ENCODE measurements at places on chromosomes 7 and 10.

- DNase-seq = no peak
Measured at GRCh38 chr7:91295576-91295975, 31.3 kb downstream of the FZD1 start.

DNA sequence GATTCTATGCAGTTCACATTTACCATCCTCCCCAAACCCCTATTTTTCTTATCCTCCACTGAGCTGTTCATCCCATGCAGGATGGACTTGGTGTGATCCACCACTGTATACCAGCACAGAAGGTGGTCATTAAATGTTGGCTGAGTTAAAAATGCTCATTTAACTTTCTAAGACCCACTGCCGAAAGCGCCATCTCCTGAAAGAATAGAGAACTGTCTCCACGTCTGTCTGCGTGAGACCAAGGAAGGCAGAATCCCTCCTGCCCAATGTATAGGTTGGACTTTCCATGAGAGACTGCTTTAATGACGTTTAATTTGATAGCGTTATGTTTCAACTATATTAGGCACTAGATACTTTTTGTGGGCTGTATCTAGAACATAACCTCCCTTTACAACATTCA is 124.3 kb downstream of the GPAM start:
- DNase-seq = no peak

GRCh38 chr7:93218997-93219827 is 7.1 kb downstream of the HEPACAM2 start:
- DNase-seq = no peak

GRCh38 chr10:55329796-55330195 is 528.8 kb upstream of the PCDH15 start:
- DNase-seq = no peak

DNA sequence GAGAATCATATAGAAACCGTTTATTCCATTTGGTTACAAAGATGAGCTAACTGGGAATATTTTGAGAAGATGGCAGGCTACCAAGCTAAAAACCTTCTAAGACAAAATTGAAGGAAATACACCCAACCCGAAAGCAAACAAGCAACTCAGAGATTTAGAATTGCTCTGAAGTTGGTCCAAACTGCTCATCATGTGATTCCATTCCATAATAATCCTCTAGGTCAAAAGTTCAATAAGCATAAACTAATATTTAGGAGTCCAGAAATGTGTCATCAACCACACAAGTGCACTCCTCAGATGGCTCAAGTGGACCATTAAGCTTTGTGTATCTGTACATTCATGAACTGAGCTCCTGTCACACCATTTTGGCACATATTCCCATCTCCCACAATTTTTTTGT is 28.7 kb downstream of the DGKI start:
- no peak for DNase-seq

GRCh38 chr7:144835155-144835611 is 670 bp downstream of the TPK1 start:
- peak; percentile 68 for DNase-seq

DNA sequence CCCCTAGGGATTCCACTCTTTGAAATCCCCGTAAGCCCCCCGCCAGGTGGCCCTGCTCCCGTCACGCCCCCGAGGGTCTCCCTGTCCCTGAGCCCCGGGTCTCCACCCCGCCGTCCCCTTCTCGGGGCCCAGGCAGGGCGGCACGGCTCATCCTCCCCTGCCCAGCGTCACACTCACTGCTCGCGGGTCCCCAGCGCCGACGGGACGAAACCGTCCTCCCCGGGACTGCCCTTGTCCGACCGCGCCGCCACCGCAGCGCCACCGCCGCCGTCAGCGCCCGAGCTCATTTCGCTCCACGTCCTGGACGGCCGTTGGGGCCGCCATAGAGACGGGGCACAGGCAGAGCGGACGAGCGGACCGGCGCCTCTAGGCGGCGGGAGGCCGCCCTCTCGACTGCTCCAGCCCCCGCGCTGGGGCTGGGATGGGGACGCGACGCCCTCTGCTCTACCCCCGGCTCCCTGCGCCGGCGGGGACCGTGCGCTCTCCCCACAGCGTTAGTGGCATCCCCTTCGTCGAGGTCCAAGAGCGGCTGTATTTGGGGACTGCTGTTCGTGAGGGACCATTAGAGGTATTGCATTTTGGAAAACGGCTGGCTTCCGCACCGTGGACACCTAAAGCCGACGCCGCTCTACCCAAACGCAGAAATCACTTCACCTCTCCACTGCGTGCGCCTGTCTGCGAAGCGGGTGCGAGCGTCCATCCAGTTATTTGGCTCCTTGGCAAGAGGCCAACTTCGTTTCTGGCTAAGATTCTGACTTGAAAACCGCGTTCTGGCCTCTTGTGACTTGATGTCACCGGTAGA is at the start of gene EEF1AKMT2:
TSS of gene EEF1AKMT2 (minus strand) at position 341 of the 802 bp plus-strand sequence. CDS start at position 287, 54 bp downstream.
- DNase-seq = peak; percentile 88

GRCh38 chr7:98359395-98359794 is 41.5 kb downstream of the BAIAP2L1 start:
- no peak for DNase-seq

DNA sequence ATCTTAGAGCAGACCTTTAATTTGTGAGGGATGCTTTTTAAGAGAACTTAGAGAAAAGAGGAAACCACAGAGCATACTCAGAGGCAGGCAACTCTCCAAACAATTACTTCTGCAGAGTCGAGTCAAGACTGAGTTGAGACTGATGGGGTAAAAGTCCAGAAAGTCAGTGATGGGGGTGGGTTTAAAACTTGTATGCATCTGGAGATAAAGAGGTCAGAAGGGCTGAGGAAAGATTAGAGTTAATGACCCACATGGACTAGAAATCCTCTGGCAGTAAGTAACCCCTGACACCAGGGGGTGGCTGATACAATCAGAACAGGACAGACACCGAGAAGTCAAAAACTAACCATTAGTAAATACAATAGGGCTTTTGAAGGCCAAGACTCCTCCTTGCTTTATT is 42.4 kb upstream of the SEPTIN7 start:
- DNase-seq = no peak

DNA sequence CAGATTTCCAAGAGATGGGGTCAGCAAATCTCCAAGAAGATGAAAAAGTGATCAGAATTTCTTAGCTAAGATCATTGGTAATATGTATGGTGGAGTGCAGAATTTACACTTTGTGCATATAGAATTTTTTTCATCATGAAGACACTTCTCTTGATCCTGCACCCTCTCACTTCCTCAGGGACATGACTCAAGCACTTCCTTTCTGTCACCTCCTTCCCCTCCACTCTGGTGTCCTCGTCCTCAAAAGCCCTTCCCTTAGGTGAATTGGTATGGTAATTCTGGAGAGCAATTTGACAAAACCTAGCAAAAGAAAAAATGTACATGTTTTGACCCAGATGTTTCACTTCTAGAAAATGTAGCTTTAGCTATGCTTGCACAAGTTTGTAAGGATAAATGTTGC is 18.1 kb downstream of the CALN1 start:
- no peak for DNase-seq

DNA sequence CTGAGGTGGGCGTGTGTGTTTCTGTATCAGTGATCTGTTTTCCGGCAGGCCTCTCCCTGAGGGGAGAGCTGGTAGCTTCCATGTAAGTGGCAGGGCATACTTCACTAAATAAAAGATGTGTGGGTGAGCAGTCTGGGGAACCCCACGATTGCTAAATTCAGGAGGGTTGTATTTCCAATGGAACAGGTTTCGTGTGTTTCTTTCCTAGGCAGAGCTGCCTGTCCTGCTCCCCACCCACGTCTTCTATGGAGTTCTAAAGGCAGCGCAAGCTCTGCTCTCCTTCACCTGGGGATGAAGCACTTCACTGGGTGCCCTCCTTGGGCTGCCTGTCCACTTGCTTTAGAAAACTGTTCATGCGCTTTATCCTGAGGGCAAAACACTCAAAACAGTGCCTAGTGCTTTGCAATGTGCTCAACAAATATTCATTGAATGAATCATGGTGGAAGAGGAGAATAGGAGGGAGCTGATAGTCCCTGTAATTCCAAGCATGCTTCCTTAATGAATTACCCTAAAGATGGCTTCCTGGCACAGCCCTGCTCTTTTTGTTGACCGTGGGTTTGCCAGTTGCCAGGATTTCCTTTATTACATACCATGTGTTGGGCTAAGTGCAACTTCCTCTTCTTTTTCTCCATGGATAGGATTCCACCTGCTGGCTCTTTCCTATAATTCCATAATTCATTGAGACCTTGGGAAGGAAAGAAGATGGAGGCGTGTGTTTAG is 50.6 kb upstream of the SRPK2 start:
- DNase-seq = no peak

DNA sequence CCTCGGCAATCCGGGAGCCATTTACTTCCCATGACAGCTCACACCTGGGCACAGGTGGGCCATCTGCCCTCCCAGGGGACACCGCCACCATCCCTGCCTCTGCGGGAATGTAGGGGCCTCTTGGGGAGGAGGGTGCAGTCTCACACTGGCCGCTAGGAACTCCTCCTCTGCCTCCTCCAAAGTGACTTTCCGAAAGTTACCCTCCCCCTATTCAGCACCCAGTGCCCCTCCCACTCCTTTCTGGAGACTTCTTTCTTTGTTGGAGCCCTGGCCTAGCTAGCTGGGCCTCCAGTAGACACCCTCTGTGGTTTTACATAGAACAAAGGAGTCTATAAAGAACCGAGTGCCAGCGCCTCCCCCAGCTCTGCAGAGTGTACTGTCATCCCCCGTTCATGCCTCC is 45.8 kb upstream of the MNX1 start:
- no peak for DNase-seq

DNA sequence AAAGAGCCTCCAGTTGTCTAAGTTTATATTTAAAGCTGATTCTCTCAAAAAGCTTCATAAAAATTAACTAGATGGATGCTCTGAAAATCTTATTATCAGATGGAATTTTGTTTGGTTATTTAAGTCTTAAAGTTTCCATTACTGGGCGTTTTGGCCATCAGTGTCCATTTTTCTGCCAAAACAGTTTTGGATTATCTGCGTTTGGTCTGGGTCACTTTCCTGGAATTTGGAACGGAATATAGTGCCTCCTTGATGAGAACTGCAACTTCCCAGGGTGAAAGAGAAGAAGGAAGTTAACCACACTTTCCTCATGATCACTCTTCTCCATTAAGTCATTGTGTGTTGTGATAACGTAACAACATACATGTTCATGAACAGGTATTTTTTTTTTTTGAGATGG is 764.9 kb upstream of the AUTS2 start:
- no peak for DNase-seq

GRCh38 chr7:26865094-26865388 is 651 bp upstream of the SKAP2 start:
- no peak for DNase-seq

GRCh38 chr10:96570983-96571964 is 15.5 kb downstream of the TM9SF3 start:
- no peak for DNase-seq

DNA sequence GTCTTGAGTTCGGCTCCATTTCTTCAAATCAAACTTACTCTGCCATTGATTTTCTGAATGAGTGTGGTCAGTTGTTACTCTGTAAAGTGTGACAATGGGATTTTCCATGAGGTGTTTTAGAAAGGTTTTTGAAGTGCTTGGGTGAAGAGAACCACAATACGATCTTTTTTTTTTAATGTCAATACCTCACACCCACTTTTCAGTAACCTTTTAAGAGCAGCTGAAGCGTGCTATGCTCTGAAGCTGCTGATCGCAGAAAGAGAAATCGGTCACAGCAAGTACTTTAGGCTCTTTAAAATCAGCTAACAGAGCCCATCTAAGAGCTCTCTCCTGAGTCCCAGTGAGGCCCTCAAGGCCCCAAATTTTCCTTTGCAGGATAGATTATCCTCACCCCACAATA is 34.4 kb upstream of the YAE1 start:
- DNase-seq = no peak

DNA sequence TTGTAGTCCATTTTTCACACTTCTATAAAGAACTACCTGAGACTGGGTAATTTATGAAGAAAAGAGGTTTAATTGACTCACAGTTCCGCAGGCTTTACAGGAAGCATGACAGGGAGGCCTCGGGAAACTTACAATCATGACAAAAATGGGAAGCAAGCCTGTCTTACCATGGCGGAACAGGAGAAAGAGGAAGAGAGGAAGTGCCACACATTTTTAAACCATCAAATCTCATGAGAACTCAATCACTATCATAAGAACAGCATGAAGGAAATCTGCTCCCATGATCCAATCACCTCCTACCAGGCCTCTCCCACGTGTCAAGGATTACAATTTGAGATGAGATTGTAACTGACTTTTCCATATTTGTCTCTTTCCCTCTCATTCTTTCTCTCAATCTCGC is 9.3 kb upstream of the PNPLA8 start:
- no peak for DNase-seq

GRCh38 chr7:134446923-134447322 is 12.0 kb downstream of the AKR1B1 start:
- DNase-seq = no peak

- no peak for DNase-seq
Measured at GRCh38 chr7:39240864-39241263, 263.2 kb downstream of the POU6F2 start.

DNA sequence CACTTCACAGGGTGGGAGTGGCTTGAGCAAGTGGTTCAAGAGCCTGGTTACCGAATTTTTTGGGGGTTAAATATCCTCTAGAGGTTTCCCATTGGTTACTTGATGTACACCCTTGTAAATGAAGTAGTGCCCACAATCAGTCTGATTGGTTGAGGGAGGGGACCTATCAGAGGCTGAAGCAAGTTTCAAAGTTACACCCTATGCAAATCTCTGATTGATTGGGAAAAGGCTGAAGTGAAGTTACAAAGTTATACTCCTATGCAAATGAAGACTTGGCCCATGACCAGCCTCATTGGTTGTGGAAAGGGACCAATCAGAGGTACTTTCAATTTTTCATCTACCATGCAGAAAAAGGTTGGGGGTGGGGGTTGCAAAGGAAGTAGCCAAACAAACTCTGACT is 34.7 kb downstream of the UBE2D4 start:
- no peak for DNase-seq

DNA sequence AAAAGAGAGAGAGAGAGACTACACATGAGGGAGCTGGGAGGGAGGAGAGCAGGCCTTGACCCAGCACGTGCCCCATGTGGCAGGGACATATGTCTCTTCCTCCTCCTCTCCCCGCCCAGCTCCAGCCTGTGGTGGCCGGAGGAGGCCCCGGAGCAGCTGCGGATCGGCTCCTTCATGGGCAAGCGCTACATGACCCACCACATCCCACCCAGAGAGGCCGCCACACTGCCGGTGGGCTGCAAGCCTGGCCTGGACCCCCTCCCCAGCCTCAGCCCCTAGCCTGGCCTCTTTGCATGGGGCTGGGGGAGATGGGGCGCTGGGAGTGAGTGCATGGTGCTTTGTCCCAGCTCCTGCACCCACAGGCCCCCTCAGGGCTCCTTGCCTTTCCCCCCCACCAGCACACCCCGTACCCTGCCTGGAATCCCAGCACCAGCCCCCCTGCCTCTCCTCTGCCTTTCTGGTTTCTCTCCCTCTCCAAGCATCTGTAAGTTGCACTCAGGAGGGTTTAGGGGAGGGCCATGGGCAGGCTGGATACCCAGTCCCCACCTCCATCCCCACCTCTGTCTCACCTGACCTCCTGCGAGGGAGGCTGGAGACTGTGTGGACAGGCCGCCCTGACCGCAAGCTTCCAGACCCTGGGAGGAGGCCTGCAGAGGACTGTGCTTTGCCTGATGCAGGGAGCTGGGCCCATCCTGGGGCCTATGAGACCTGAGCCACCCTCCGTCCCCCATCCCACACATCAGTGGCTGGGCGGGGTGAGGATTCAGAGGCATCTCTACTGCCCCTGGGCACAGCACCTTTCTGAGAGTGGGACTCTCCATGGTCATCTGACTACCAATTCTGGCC is 4.8 kb downstream of the UPK3B start:
- no peak for DNase-seq

GRCh38 chr7:155265961-155266360 is 31.7 kb upstream of the INSIG1 start:
- no peak for DNase-seq

Measured in left lobe of liver (tissue), 2 donors.